Stimulated activated CD4-positive, alpha-beta T cell treated with anti-CD3 and anti-CD28 coated beads, Interleukin-4, amount 100 ng/mL, for 4 hours (primary cell): ENCODE measurements at places on chromosomes 4 and X.

DNA sequence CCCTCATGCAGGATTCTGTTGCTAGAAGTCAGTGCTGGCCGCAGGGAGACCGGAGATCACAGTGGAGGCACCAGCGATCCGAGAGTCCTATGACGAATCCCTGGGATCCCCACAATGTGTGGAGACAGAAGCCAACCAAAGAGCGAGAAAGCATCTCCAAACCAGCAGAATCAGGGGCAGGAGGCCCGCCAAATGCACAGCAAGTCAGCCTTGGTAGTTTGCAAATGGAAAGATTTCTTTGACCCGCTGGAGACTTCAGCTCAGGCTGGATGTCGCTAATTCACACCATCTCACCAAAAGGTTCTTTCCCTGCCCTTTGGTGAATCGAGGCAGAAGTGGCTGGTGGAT lies 505 bp upstream of the PKD2 start:
- no peak for DNase-seq

DNA sequence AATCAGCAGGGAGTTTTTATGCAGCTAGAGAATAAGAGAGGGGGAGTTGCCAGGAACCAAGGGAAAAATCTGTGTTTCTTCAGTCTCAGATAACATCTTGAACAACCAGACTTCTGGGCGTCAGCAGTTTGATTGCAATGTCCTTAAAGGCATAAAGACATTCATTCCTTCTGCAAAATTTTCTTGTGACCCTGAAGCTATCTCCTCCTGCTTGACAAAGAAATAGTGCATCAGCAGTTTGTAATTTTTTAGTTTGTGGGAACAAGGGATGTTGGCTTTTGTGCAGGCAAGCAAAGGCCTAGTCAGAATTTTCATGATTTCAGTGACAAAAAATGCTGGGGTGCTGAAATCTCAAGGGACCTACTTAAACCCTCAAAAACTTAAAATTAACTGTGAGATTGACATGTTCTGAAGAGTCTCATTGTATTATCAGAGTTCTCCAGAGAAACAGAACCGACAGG lies 125.8 kb upstream of the UNC5C start:
- DNase-seq, result no peak

GRCh38 chr4:127145006-127145540 lies 487.7 kb upstream of the INTU start:
- no peak for DNase-seq

DNA sequence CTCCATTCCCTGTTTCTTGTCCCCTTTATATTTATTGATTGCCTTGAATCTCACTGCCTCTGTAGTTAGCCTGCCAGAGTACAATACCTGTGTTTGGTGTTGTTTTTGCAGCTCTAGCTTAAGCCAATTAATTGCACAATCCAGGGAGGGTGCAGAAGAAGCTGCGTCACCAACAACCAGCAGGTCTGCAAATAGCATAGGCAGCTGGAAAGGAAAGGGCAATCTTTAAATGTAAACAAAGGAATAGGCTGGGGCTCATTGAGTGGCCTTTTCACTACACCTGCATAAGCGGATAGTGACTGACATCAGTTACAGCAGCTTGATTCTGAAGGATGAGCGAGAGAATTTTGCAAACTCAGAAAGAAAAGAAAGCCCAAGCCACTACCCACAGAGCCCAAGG lies 106.8 kb upstream of the RAI2 start:
- no peak for DNase-seq

- DNase-seq, result no peak
These were observed 51.2 kb downstream of the SMARCA1 start for GRCh38 chrX:129472116-129472515.
